ENCODE measurements at places on chromosomes 12 and 14.

- no peak for DNase-seq
Measured at GRCh38 chr12:64219145-64219544, 3.0 kb downstream of the KICS2 start.

DNA sequence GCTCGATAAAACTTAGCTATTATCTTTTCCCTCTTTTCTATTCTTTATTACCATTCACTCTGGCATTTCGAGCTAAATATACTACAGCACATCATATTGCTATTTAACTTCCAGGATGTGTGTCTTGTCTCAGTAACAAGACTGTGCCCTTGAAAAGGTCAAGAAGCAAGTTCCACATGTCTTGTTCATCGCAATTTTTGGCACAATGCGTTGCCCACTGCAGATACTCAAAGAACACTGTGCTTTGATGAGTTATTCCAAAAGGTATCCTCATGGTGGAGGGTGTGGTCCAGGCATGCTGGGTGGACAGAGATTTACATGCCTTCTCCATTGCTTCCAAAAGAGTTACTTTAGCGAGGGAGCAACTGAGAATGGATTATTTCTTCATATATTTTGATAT lies 6.6 kb downstream of the E2F7 start:
- DNase-seq: no peak

DNA sequence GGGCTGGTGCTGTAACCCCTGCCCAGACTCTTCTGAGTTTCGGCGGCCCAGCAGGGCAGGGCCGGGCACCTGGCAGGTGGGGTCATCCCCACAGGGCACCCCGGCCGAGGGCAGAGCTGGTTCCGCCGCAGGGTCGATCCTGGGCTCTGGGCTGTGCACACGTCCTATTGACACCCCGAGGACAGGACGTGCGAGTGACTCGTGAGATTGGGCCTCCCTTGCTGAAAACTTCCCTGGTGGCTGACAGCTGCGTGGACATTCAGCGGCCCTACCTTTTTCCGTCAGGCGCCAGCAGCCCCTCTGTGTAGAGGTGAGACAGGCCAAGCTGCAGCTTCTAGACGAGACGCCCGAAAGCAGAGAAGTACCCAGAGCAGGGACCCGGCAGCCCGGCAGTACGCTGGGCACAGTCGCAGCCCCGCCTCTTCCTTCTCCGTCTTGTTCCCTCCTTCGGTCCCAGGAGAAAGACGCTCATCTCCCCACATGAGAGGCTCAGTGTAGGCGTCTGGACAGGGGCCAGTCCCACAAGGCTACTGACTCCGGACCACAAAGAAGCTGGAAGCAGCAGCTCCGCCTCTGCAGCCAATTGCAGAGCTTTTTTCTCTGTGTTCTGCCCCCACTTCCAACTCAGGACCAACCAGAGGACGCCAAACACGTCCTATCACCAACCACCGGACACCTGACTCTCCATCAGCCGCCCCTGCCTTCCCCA lies at the start of gene LRCOL1:
Gene LRCOL1 (minus strand): TSS at position 532 of the 709 bp plus-strand sequence. CDS start 4,331 bp downstream, outside the sequence.
- DNase-seq: no peak

DNA sequence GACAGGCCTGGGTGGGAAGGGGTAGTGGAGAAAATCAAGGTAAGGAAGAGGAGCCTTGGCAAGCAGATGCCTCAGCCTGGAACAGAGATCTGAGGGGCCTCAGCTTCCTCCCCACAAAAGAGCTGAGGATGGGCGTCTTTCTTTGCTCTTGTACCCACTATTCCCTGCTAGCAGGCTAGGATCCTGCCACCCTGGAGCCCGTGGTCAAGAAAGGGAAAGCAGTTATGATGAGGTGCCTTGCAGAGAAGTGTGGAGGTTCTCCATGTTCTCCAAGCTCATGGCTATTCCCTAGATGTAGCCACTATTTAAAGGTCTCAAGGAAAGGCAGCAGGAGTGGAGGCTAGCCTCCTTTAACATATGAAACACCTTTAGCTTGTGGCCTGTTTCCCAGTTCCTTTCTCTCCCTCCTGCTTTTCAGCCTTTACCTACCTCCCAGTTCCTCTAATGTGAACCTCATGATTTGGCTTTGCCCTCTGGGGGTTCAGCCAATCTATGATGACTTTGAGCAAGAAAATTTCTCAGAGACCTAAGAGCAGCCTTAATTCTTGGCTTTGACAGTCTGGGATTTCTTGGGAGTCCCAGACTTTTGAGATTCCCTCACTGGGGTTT lies 1.1 kb downstream of the IKZF4 start:
- no peak for DNase-seq

DNA sequence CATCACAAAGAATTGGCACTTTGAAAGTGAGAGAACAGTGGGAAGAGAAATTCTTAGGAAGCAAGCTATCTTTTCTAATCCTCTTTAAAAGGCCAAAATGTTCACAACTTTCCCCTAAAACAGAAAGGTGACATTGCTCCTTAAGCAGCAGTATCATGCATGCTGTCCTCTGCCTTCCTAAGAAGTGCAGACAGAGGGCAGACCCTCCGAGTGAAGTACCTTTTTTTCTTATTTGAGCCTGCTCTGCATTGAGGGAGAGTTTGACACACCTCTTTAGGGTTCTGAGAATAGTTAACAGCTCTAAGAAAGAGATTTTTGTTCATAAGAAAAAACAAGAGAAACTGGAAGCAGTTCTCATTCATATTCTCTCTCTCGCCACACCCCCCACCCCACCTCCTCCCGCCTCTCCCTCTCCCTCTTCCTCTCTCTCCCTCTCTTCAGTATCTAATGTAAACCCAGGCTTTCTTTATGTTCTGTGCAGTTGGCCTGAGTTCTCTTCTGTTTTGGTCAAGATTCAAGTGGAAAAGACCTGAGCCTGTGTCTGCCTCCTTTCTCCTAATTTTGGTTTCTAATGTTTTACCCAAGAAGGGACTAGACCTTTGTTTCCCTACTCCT lies 709.1 kb downstream of the DIO2 start:
- no peak for DNase-seq

DNA sequence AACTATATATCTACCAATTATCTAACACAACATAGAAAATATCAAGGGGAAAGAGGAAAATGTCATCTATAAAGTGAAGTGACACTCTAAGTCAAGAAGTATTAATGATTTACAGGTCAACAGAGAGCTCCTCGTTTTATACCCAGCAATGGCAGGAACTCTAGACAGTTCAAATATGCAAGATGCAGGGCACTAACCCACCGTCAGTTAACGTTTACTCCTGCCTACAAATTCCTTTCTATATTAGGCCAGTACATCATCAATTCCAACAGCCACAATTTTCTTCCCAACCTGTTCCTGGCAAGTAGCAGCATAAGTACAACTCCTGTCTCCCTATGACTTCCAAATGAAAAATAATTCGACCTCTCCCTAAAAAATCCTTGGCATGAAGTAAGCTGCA lies 9.0 kb upstream of the KANSL2 start:
- no peak for DNase-seq

GRCh38 chr12:45381351-45381750 lies 165.5 kb downstream of the ANO6 start:
- DNase-seq: no peak

DNA sequence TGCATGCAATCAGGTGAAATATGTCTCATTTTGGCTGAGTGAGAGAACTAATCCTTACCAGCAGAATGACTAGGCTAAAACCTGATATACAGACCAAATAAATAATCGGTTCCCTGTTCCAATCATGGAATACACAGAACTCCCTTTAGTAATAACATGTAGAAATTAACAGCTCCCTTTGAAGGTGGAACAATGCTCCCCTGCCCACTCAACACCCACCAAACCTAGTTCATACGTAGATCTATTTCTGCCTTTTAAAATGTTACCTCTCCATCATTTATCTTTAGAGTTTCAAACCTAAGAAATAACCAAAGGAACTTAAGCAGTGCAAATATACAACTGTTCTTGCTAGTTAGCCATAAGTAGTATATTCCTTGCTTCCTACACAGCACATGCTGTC lies 153.7 kb upstream of the ABCD2 start:
- no peak for DNase-seq

- no peak for DNase-seq
Measured at GRCh38 chr14:77186911-77187648, 5.5 kb downstream of the TMEM63C start.

Measured in stimulated activated CD8-positive, alpha-beta memory T cell treated with anti-CD3 and anti-CD28 coated beads, Interleukin-4, amount 100 ng/mL, for 1 hour (primary cell).